Activated CD4-positive, alpha-beta T cell treated with anti-CD3 and anti-CD28 coated beads, Interleukin-2, amount 50 U/mL, for 4 hours (primary cell): ENCODE measurements at places on chromosomes 2 and 18.

DNA sequence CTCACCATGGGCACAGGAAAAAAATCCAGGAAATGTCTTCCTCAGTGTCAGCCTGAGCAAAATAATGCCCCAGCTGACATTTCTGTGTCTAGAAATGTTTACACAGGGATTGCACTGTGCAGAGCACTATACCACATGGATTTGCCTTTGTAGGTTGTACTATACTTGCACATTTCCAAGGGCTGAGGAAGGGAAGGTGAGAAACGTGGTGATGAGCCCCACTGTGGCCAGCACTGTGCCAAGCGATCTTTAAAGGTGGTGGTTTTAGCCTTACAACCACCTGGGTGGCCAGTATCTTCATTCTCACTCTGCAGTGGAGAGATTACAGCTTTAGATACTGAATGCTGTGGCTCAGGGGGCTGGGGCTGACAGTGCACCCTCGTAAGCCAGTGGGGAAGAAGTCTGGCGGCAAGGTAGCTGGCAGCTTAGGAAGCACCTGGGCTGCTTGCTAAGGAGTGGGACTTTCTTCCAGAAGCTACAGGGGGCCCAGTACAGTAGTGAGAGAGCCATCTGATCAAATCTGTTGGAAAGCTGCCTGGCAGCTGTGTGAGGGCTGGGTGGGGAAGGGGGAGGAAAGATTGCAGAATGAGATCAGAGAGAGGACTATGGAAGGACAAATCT, 81.4 kb upstream of the MSH2 start:
- DNase-seq: no peak

DNA sequence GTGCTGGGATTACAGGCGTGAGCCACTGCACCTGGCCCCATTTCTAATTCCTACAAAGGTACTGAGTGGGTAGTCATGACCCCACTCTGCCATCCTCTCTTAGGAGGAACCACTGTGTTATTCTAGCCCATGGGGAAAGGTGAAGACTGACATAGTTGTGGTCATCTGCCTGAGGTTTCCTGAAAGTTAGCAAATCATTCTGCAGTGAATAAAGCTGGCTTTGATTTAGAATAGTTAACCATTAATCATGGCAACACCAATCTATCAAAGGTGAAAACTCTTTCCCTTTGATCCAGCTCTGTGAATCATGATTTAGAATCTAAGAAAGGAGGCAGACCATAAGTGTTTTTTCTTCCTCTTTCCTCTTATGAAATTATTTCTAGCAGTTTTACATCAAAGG, 50.8 kb downstream of the SUMO1 start:
- no peak for DNase-seq

- DNase-seq: no peak
Measured at GRCh38 chr2:72330652-72331051, 183.0 kb upstream of the CYP26B1 start.

GRCh38 chr2:67674668-67675067, 277.5 kb downstream of the ETAA1 start:
- no peak for DNase-seq

DNA sequence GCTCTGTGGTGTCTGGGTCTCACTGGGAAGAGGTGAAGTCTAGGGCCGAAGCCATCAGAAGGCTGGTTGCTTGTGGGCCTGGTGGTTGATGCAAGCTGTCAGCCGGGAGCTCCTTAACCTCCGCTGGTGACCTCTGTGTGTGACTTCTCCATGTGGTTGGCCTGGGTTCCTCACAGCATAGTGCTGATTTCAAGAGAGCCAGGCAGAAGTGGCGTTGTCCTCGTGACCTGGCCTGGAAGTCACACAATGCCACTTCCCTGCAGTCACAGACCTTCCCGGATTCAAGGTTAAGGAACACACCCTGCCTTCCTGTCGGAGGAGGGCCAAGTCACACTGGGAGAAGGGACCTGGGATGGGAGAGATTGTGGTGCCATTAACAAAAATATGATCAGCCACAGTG, 303.7 kb upstream of the HS6ST1 start:
- no peak for DNase-seq

DNA sequence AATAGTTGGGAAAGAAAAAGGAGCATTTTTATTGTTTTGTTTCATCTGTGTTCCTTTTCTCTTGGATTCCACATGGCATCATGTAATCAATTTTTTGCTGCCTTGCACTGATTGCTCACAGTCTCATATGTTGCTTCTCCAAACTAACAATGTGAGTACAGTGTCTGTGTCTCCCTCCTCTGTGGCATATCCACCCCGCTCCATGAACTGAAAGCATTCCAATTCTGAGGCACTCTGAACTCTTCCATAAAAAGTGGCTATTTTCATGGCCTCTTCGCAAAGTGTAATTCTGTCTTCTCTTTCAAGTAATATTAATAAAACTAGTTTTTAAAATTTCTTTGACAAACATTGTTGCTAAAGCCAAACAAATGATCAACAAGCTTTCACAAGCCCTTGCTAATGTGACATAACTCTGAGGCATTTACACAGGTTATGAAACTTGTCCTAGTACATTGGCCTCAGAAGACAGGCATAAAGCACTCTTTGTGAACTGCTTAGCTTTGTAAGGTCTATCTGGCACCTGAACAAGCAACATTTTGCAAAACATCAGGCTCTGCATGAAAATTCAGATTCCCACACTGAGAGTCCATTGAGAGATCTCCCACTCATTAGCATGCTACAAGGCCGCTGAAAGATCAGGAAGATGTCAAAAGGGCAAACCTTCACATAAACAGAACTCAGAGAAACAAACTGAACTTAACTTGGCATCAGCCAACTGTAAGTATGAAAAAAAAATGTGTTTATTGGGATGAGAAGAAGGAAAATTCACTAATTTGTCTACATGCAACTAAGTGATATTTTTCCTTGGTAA, 33.0 kb downstream of the GPR75 start:
- no peak for DNase-seq

DNA sequence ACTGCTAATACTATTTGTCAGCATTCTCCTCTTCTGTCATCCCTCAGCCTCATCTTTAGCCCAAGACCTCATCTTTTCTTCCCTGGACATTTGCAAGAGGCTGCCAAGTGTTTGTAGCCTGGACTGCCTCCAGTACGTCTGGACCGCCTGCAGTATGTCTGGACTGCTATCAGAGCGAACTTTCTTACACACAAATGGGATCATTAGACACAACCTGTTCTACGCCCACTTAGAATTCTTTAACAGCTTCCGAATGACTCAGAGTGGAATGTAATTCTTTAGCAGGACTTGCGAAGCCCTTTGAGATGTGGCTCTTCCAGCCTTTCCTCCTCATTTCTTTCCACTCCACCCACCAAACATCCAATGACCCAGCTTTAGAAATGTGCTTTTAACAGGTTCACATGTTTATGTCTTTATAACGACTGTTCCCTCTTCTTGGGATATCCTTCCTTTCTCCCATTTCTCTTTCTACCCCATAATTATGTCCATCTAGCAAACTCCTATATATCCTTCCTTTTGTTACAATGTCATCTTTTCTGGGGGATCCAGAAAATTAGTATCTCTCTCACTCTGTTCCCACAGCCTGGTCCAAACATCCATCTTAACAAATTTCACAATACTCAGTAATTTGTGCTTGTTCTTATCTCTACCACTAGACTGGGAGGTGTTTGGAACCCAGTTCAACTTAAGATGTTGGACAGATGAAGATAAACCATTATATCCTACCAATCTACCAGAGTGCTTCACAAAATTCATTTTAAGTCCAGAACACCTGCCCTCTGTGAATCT, 171.3 kb upstream of the PGAP1 start:
- DNase-seq: no peak

DNA sequence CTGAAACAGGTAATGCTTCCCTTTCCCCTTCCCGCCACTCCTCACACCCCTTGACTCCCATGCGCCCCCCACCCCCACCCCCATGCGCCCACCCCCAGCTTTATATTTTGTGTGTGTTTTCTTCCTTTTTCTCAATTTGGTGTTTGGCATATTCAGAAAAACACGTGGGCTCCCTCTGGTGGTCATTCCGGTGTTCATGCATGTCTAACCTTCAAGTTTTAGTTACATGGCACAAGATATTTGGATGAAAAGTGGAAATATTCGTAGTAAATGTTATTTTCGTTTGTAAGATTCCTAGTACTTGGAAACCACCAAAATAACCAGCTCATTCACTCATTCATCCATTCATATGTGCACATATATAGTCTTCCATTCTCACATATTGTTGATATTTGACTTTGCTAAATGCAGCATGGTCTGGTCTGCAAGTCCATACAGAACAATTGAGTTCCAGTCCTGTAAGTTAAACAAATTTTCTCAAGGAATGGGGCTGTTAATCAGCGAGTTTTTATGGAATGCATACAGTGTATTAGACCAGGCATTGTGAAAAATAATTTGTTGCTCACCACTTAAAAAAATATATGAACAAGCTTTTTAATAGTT, 143.6 kb upstream of the MAP3K20 start:
- peak; percentile 47 for DNase-seq

GRCh38 chr2:169072163-169072925, 3.0 kb downstream of the DHRS9 start:
- no peak for DNase-seq

- no peak for DNase-seq
Measured at GRCh38 chr2:85785027-85785822, 31.4 kb downstream of the ATOH8 start.

- no peak for DNase-seq
Measured at GRCh38 chr18:6778459-6779247, 49.1 kb downstream of the ARHGAP28 start.

DNA sequence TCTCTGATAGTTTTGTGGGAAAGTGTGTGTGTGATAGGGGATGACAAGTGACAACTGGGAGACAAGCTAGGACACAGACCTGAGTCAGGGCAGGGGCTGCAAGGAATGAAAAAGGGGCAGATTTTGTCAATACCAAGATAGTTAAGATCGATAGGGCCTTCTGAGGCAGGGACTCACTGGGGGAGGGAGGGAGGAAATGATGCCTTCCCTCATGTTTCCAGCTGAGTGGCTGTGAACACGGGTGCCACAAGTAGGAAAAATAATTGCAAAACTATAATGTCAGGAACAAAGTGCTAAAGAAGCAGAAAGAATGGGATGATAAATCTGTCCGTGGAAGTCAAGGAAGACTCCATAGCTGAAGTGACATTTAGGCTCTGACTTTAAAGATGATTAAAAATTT, 24.2 kb downstream of the CDH2 start:
- no peak for DNase-seq

DNA sequence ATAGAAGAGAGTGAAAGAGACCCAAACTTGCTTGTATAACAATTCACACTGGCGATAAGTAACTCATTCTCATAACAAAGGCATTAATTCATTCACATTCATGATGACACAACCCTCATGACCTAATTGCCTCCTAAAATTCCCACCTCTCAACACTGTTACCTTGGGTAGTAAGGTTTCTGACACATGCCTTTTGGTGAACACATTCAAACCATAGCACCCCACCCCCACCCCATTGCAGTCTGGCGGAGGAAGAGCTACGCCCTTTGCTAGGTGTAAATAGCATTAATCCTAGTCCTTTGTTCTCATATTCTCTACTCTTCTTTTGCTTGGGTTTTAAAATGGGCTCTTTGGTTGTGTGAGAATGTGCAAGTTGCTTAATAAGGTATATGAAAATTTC, 361.5 kb downstream of the DSEL start:
- DNase-seq: no peak

DNA sequence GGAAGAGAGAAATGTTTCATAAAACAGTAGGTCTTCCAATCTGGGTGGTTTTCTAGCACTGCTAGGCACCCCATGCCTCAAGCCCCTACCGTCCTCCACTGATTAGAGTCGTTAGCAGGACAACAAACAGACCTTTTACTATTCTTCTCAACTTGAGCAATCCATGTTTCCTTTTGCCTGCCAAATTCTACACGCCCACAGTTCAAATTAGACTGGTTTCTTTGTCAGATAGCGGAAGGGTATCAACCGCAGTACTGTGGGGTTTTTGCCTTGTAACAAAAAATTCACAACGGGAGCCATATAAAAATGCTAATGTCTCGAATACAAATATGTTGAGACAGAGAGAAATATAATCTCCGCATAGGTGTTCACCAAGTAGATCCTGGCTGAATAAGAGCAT, 59.9 kb downstream of the VIT start:
- no peak for DNase-seq

DNA sequence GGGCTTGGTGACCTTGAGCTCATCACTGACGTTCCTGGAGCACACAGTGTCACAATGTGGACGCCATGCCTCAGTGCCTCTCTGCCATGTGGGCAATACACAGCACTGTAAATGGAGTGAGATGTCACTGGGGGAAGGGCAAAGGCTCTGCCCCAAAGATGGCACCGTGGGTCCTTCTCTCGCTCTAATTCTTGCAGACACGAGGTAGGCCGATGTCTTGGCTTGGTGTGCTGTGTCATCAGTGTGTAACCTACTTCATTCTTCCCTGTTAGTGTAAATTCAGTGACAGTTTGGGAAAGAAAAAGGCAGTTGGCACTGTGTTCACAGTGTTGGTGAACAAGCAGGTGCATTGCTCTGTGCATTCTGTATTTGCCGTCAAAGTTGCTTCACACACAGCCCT, 309.3 kb upstream of the MYT1L start:
- DNase-seq: no peak

GRCh38 chr2:19868701-19869580, 32.8 kb downstream of the TTC32 start:
- peak; percentile 55 for DNase-seq

DNA sequence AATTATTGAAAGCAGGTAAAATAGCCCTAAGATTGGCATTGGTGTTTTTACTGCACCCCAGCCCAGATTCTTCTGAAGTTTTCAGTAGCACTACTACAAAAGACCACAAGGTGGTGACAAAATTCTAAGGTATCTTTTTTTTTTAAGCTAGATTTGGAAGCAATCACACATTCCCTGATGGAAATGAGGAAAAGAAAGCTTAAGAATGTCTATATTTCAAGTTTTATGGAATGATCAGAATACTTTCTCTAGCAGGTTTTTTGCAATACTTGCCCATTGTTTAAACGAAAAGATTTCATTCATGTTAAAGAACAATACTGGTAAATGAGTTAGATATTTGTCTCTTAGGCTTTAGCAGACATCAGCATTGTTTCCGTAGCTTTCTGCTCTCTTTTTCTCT, 32.1 kb upstream of the ZNF638 start:
- no peak for DNase-seq

DNA sequence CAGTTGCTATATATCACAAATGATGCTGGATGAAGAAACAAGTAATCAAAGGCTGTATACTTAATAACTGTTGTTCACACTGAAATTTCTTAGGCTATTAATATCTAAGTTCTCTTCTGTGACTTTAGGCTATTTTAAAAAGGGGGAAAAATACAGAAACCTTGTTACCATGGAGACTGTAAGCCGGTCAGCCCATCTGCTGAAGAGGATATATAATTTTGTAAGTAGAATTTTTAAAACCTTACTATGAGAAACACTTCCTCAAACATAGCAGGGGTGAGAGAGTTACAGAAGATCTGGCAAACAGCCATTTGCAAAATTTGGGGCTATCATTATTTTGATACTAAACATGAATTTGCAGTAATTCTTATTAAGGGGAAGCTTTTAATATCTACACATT, 27.8 kb downstream of the CACNB4 start:
- no peak for DNase-seq
